ENCODE measurements at places on chromosomes 4 and X.

GRCh38 chrX:16737024-16737423 is 17.6 kb downstream of the SYAP1 start:
- no peak for DNase-seq

- no peak for DNase-seq
These were observed 50.0 kb downstream of the KDM6A start for GRCh38 chrX:44922980-44923379.

DNA sequence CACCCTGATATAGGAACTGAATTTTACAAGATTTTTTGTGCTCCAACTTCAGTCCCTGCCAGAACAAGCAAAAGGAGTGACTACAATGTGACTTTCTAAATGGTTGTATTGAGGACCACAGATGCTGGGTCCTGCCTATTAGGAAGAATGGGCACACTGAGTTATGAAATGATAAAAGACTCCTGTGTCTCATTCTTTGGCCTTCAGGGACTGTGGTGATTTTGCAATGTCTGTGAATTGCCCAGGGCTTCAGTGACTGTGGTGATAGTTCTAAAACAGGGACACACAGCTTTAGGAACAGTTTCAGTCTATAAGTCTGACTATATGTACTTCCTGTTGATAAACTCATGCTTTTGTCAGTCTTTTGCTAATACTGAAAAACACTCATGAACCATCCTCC is 210.2 kb downstream of the DMD start:
- no peak for DNase-seq

DNA sequence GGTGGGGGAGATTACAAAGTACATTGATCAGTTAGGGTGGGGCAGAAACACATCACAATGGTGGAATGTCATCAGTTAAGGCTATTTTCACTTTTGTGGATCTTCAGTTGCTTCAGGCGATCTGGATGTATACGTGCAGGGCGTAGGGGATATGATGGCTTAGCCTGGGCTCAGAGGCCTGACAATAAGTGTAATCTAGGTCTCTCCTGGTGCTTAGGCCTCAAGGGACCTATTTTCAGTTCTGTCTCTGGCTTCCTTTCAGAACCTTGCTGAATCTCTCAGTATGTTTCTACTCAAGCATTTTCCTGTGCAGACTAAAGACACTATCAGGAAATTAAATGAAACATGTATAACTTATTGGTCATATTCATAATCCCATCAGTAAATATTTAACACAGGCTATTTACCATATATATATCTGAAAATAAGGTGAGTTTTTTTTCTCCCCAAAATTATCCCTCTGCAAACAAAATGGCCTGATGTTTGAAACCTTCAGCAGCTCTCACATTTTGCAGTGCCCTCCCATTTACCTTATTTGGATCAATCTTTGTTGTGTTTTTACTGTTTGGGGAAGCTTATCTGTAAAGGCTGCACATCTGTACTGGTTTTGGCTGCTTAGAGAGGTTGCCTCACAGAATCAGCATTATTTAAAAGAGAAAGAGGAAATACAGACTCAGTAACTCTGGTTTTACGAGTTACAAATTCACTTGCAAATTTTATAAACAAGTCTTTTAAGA is 2.3 kb upstream of the ZCCHC4 start:
- no peak for DNase-seq

GRCh38 chr4:85402371-85402770 is 72.6 kb upstream of the ARHGAP24 start:
- DNase-seq, result no peak

DNA sequence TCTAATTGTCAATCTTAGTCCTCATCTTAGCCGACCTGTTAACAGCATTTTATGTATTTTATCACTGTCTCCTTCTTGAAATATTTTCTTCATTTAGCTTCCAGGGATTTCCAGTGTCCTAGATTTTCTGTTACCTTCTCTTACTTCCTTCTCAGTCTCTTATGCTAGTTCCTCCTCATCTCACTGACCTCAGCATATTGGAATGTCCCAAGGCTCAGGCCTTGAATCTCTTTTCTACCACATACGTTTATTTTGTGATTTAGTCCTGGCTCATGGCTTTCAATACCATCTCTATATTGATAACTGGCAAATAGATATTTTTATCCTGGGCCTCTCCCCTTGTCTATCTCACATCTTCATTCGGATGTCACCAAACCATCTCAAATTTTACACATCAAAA is 61.1 kb downstream of the IQCM start:
- DNase-seq, result no peak

DNA sequence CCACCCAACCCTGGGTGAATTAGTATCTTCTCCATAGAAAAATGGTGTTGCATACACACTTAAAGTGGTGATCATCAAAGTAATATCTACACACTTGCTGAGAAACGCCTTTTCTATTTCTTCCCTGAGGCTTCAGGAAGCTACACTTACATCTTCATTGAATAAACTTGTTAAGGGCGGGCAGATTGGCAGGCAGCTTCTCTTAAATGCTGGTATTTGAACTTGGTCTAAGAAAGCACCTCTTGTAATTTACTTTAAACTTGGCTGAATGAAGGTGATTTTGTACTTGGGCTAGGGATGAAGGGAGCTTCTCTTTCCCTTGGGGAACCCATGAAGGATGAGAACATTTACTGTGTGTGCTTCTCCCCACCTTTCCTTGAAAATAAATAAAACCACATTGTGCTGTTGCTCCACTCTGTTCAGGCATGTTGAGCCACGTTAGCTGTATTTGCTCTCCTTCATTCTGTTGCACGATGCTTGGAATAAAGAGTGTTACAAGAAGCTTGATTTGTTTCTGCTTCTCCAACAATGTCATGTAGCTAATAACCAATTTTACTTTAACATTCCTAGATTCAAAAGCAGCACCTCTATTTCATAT is 430.1 kb downstream of the ANKRD50 start:
- DNase-seq, result no peak

- DNase-seq, result no peak
These were observed 1415.6 kb upstream of the PCDH7 start for GRCh38 chr4:29304595-29304994.

- no peak for DNase-seq
These were observed 163.1 kb downstream of the CPE start for GRCh38 chr4:165541851-165542459.

DNA sequence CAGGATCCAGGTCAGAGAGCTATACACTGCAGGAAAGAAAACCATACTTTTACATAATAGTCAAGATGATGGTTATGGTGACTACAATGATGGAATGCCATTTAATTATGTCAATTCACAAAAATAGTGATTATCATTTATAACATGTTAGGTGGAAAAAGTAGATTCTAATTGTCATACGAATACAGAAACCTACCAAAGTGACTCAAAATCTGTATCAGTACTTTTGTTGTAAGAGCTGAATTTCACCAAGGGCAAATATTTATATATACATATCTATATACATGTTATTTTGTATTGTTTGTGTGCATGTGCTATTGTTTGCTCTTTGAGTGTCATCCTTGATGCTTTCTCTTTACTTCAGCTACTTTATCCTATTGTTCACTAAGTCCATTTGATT is 485.4 kb downstream of the INPP4B start:
- DNase-seq, result no peak

DNA sequence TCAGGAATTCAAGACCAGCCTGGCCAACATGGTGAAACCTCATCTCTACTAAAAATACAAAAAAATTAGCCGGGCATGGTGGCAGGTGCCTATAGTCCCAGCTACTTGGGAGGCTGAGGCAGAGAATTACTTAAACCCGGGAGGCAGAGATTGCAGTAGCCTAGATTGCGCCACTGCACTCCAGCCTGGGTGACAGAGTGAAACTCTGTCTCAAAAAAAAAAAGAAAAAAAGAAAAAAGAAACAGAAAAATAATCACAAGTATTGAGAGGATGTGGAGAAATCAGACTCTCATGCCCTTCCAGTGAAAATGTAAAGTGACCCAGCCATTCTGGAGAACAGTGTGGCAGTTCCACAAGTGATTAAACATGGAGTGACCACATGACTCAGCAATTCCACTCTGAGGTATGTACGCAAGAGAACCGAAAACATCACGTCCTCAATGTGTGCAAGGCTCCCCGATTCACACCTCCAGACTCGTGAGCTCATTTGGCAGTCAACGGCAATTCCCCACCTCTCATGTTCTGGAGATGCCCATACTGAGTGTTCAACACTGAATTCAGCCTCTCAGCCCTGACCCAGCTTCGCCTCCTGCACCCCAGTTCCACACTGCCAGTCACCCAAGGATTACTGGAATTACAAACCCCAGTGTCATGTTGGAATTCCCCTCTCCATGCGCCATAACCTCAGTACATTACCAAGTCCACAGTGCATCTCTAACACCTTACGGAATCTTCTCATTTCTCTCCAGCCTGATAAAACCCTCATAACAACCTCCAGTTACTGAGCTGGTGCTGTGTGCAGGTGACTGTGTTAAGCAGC is 21.1 kb downstream of the ACOX3 start:
- DNase-seq, result peak; percentile 18

- DNase-seq, result no peak
These were observed 78.9 kb downstream of the FAT1 start for GRCh38 chr4:186644737-186645261.

DNA sequence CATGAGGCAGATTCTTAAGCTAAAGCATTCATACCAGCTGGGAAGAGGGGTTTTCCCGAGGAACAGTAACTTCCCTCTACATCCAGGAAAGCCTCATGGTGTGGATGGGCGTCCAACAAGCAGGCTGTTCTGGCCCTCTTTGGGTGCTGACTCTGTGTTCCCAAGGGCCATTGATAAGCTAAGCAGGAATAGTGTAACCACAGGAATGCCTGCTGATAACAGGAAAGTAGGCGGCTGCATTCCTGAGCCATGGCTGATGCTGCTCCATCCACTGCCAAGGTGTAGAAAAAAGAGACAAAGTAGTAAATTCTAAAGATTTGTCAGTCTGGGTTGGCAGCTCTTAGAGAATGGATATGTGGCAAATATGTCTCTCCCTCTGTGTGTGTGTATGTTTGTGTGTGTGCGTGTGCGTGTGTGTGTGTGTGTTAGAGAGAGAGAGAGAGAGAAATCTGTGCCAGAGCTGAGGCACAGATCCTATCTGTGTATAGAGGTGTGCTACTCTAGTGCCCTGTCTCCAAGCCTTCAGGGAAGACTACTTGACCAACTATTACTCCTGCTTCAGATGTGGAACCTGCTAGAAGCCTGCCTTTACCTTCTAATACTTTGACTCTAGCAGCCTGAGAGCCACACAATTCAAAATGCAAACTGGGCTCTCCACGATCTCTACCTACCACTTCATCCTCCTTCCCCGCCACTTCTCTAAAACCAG is 353.1 kb upstream of the NR3C2 start:
- DNase-seq, result no peak

- no peak for DNase-seq
These were observed 213.7 kb downstream of the TEX13C start for GRCh38 chrX:125533352-125533751.

DNA sequence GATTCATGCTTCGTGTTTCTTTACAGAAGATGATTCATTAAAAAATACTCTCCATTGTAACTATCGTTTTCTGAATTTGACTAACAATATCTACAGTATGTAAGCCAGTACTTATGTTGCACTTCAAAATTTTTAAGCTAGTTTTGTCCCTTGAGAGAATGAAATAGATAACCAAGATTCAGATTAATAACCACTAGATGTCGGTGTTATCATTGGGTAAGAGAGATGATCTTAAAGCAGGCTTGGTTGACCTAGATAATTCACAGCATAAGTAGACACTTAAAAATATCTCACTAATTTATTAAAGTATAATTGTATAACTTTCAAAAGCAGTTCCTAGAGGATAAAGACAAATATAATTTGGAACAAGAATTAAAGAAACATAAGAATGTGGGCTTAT is 430.9 kb downstream of the C4orf33 start:
- no peak for DNase-seq

GRCh38 chr4:74400395-74400794 is 35.5 kb downstream of the EREG start:
- DNase-seq, result no peak

DNA sequence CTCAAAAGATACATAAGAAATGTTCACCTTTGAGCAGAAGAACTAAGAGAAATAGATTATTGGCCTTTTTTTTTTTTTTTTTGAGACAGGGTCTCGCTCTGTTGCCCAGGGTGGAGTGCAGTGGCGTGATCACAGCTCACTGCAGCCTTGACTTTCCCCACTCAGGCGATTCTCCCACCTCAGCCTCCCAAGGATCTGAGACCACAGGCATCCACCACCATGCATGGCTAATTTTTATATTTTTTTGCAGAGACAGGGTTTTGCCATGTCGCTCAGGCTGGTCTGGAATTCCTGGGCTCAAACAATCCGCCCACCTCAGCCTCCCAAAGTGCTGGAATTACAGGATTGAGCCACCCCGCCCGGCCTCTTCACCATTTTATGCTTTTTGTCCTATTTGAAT is 2.9 kb upstream of the TLR6 start:
- DNase-seq, result no peak

DNA sequence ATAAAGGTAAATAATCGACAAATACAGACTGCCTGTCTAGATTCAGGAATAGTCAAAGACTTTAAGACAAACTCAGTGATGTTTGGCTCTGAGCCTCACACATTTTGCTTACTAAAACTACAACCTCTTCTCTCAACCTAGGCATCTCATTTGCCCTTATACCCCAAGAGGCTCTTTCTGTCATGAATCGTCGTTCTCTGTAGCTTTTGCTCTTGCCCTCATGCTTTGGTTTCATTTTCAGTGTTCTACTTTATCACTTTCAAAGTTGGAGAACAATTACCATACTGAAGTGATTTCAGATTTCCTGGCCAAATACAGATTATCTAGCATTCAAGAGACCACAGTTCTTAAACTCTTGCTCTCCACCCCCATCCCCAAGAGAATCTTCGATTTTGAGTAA is 114.1 kb upstream of the RAP2C start:
- DNase-seq, result no peak

GRCh38 chrX:109270580-109271484 is 211.1 kb downstream of the GUCY2F start:
- no peak for DNase-seq

GRCh38 chrX:71269801-71270395 is 13.5 kb upstream of the NONO start:
- no peak for DNase-seq

DNA sequence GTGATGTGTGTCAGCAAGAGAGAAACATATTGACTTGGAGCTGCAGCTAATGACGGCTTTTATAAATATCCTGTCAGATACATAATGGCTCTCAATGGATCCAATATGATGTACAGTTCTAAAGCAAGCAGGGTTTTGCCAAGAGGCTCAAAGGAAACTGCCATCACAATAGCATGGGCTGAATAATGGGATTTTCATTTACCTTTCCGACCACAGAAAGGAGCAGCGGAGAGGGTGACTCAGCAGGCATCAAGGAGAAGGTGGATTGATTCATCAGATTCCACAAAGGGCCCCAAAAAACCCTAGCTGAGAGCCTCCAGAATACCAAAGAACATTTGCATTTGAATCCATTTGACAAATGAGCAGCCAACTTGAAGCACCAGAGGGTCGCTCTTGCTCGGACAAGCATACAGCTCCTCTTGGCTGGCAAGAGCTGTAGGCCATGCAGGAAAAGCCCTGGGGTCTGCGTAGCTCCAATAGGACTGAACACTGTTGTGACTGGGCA is 355.7 kb upstream of the NOCT start:
- DNase-seq, result no peak

- DNase-seq, result no peak
These were observed 61.7 kb downstream of the CT47B1 start for GRCh38 chrX:120813982-120814381.

All from stimulated activated CD4-positive, alpha-beta T cell treated with anti-CD3 and anti-CD28 coated beads, Interleukin-4, amount 100 ng/mL, for 4 hours (primary cell).